Activated naive CD4-positive, alpha-beta T cell treated with anti-CD3 and anti-CD28 coated beads, Interleukin-2, amount 10 ng/mL, durations not matched to agents 7 days and 5 days (primary cell): ENCODE measurements at places on chromosomes 5 and 9.

DNA sequence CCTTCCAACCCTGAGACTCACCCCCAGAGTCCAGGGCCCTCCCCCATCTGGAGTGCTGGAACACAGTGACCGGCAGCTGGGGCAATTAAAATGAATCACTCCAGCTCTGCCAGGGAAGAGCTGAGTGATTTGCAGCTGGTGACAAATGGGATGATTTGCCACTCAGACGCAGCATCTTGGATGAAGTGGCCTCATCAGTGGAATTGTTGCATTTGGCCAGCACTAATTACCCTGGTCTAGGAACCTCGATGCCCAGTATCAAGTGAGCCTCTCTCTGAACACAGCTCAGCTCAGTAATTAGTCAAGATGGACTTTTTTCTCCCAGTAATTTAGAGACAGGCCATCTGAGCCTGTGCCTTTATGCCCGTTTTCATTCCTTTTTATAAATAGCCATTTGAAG is 259.5 kb downstream of the GRIA1 start:
- no peak for DNase-seq

GRCh38 chr9:136451221-136451877 is 11.7 kb upstream of the INPP5E start:
- DNase-seq: no peak

- no peak for DNase-seq
These were observed 10.0 kb upstream of the CAVIN4 start for GRCh38 chr9:100567856-100568255.

GRCh38 chr5:124783794-124784193 is 37.4 kb upstream of the ZNF608 start:
- no peak for DNase-seq

DNA sequence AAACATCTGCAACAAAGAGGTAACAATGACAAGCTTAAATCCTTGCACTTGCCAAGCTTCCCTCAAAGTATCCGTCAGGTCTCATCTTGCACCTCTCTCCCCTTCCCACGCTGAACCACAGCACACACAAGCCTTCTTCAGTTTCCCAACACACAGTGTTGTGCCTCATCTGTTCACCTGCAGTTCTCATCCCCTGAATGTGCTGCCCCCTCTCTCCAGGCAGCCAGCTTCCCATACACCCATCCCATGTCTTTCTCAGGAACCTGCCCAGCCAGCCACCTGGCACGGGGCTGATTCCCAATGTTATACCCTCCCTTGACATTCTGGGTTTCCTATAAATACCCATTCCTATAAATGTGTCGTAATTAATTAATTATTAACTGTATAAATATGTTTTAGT is 314.8 kb downstream of the PRELID2 start:
- DNase-seq: no peak

GRCh38 chr5:57889558-57889957 is 406.9 kb upstream of the ACTBL2 start:
- DNase-seq: no peak

DNA sequence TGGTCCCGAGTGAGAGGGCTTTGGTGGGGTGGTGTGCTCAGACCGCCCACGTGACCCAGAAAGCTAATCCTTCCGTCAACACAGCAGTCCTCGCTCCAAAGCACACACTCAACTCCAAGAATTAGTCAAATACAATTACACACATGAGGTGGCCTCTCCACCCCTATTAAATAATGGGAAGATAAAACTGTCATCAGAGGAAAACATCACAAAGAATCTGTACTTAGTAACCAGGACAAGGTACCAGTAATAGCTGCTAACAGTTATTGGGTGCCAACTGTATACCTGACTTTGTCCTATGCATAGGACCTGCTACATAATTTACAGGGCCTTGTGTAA is 222.8 kb downstream of the HSPA4 start:
- no peak for DNase-seq
